ENCODE measurements at places on chromosomes 3 and 15.

DNA sequence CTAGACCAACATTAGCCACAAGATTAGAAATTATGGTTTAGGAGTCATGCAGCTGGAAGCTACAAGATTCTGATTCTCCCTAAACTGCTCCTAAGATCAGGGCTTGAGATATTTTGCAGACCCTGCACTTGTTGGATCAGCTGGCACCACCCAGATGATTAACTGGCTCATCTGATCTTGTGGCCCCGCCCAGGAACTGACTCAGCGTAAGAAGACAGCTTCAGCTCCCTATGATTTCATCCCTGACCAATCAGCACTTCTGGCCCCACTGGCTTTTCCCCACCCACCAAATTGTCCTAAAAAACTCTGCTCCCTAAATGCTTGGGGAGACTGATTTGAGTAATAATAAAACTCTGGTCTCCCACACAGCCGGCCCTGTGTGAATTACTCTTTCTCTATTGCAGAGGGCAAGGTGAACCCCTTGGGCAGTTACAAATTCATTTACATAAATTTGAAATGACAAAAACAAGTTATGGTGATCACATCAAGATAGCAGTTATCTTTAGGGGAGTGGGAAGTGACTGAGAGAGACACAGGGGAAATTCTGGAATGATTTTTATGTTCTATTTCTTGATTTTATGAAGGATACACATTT lies 76.5 kb downstream of the CD200R1L start:
- DNase-seq = peak; percentile 81

DNA sequence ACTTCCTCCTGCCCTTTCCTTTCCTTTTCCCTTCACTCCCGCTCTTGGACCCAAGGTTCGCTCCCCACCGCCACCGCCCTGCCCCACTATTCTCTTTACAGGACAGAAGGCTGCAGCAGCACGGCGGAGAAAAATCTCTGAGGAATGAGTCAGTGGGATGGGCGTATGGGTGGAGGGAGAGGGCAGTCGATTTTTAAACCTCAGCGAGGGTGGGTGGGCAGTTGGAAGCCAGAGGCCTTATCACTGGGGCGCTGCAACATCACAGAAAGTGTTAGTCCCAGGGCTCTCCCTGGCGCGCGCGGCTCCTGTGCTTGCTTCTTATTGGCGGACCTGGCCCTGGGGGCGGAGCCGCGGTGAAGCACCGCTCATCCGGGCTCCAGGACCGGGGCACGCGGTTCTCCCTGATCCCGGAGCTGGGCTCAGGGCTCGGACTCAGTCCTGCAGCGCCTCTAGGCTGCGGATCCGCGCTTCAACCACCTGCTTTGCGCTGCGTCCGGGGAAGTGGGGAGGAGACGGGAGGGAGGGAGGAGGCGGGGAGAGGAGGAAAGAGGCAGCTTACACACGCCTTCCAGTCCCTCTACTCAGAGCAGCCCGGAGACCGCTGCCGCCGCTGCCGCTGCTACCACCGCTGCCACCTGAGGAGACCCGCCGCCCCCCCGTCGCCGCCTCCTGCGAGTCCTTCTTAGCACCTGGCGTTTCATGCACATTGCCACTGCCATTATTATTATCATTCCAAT lies at the start of gene ALCAM:
Gene ALCAM (plus strand): TSS at position 584 of the 737 bp plus-strand sequence.
- DNase-seq = peak; percentile 98

GRCh38 chr15:50880651-50881114 lies 27.8 kb upstream of the AP4E1 start:
- DNase-seq = peak; percentile 87

DNA sequence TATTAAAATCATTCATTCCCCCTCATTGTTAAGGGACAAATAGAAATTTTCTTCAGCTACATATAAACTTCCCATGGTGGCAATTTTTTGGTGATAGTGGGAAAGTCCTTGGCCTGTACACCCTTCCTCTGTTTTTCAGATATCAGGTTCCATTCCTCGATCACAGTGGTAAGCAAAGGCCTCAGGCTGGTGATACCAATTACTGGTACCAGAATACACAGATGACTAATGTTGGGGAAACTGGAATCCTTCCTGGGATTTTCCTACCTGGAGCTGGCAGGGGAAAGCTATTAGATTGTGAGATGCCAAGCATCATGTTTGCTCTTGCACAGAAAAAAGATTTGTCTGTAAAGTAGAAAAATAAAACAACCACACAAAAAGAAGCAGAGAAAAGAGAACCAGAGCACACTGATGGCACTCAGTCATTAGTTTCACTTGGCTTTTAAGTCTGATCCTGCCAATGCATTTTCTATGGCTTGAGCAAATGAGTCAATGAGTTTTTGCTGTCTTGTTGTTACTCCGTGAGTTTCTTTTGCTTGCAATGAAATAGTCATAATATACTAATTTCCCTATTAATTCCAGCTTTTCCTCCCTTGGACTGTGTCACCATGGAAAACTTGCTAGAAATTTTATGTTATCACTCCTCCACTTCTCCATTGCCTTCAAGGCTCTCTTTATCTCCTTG lies 795.0 kb downstream of the ROBO1 start:
- no peak for DNase-seq

- peak; percentile 50 for DNase-seq
Measured at GRCh38 chr3:32237670-32238452, 619 bp upstream of the CMTM8 start.

All from suppressor macrophage treated with lipopolysaccharide for 4 hours (primary cell).